ENCODE measurements at places on chromosomes 11 and 22.

GRCh38 chr11:44773351-44773965 is 46.7 kb downstream of the TSPAN18 start:
- DNase-seq, result no peak

- DNase-seq, result no peak
Measured at GRCh38 chr22:42990131-42990838, 24.7 kb downstream of the PACSIN2 start.

GRCh38 chr11:78223320-78223954 is 34.7 kb downstream of the USP35 start:
- no peak for DNase-seq

DNA sequence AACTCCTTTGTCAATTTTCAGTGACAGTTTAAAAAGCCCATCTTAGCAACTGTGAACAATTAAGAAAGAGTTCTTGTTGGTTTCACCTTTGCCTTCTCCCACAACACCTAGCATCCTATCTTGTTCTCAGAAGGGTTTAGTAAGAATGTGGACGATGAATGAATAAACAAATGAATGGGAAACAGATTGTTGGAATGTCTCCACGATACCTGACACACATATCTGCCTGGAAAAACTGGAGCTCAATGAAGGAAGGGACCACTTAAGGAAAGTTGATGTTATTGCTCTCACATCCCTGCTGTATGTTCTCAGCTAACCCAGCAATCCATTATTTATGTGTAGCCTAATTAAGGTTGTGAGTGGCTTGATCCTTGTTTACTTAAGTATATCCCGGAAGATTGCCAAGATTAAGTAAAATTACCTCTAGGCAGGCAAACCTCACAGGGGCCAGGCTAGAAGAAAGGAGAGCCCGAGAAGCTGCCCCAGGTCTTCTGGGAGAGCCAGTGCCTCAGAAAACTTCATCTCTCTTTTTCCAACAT is 286.4 kb downstream of the NXPE2 start:
- no peak for DNase-seq

DNA sequence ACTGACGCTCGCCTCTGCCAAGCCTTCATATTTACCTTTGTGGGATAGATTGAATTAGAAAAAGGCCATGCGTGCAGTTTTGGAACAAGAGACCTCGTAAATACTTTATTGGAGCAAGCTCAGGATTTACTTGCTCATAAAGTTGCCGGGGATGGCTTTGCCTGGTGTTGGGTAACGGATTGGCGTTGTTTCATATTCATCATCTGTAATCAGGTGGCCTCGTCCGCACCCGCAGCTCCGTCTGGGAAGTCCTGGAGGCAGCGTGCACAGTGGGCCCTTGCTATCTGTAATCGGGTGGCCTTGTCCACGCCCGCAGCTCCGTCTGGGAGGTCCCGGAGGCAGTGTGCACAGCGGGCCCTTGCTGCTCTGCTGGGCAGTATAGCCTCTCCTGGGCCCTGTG is 1209.3 kb downstream of the BRD1 start:
- no peak for DNase-seq

DNA sequence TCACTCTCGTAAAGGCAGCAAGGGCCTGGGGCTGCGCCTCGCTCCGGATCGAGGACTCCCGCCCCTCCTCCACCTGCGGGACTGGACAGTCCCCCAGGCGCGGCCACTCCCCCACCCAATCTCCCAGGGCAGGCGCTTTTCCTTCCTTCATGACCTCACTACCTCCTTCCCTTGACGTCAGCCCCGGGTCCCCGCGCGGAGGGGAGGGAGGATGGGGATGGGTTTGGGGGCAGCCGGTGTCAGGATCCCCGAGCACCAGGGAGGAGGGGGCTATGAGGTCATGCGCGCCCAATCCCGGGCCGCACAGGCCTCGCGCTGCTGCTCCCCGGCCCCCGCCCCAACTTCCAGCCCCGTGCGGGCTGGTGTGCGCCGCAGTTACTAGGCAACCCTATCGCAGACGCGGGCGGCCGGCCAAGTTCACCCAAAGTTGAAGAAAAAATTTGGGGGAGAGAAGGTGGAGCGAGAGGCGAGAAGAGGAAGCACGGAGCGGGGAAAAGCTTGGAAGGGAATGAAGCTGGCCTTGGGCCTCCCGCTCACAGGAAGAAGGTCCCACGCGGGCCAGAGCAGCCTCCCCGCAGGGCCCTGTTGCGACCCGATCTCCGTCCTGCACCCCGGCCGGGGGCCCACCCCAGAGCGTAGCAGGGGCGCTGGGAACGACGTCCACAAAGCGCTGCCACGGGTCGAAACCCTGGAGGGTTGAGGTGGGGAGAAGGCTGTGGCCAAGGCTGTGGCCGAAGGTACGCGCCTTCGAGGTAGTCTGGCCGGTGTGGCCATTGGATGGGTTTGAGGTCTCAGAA is 8.3 kb downstream of the WT1 start:
- no peak for DNase-seq

DNA sequence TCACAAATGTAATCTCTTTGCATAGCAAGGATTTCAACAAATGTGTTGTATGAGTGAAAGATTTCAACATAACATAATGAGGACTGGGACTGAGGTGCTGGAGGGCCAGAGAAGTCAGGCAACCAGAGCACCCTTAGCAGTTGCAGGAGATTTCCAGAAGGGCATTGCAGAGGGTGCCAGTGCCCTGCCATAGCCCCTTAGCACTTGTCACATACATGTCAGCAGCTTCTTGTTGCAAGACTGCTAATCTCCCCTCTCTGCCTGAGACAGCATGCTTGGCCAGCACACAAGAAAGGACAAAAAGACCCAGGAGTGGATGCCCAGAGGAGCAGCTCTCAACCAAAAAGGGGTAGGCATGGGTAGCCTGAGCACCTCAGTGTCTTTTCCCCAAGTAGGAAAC is 43.2 kb downstream of the BBOX1 start:
- no peak for DNase-seq

- no peak for DNase-seq
Measured at GRCh38 chr11:72069200-72069599, 11.1 kb downstream of the NUMA1 start.

DNA sequence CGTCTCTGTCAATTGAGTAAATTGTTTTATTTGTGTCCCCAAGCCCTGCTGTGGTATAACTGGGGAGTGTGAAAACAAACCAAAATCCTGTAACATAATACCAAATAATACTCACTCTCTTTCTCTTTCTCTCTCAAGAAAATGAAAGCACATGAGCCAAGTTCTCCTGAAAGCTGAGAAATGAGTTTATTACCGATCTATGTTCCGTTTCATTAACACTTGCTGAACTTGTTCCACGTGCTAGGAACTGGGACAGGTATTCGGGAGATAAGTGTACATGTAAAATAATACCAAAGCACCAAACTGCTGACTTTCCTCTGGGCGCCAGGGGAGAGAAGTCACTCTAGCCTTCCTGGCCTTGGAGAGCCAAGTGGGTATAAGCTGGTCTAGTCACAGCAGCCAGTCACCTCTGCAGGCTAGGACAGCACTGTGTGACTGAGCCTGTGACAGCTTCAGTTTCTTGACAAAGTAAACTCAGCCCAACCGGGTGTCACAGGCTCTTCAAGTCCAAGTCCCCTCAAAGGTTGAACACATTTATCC is 23.1 kb downstream of the CD6 start:
- no peak for DNase-seq

DNA sequence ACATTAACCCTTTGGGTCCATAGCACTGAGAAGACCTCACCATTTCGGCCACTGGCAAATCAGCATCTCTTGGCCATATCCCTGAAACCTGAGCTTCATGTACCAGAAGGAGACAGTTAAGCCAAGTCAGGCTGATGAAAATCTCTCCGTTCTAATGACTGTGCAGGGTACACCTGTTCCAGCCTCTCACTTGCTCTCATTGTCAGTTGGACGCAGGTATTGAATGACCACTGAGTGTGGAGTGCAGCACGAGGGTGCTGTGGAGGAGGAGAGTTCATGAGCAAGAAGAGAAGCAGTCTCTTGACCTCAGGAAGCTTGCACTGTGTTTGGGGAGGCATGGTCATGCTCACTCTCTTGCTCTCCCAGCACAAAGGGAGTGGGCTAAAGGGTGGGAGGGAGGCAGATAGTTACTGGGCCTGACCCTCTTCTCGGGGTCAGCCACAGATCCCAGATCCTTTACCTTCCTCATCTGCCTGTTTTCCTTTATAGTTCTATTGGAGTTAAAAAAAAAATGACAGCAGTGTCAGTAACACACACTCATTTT is 65.2 kb downstream of the ZBTB16 start:
- DNase-seq, result no peak

DNA sequence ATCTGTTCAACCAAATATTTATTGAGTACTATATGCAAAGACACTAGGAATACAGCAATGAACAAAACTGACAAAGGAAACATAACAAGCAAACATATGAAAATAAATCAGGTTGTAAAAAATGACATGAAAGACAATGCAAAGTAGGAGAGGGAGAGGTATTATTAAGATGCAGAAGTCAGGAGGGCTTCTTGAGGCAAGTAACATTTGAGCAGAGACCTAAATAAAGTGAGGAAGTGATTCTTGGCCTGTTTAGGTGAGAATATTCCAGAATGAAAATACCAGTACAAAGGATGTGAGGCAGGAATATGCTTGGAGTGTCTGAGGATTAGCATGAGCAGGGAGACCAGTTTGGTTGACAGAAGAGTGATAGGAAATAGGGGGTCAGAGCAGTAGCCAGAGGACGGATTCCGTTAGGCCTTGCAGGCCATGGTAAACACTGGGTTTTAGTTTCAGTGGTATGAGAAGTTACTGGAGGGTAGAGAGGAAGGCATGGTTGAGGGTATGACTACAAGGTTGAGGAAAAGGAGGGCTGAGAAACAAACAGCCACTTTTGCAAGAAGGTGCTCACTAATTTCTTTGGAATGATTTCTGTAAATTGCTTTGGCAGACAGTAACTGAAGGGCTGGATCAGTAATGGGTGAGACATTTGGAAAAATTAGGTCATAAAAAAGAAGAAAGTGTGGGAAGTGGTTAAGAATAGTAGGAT is 191.9 kb downstream of the SWAP70 start:
- DNase-seq, result no peak

DNA sequence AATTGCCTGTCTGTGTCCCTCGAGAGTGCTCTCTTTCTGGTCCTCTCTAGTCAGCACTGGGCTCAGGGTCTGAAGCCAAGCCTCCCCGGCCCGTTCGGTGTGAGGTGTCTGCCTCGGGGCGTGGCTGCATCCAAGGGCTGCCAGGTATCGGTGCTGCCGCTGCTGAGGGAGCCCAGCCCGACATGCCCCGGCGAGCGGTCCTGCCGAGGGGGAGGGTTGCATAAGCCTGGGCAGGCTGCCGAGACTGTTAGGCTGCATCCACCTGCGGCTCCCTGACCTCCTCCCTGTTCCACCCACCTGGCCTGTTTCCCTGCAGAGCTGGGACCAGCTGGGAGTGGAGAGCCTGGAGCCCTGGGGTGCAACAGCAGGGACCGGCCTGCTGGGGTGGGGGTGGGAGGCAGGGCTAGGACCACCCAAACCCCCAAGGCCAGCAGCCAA is 6.3 kb downstream of the OVOL1 start:
- DNase-seq, result no peak

GRCh38 chr11:327581-327923 is 6.9 kb upstream of the IFITM3 start:
- no peak for DNase-seq

GRCh38 chr22:48882636-48883200 is 945.0 kb downstream of the BRD1 start:
- no peak for DNase-seq

GRCh38 chr11:12091956-12092558 is 18.3 kb upstream of the MICAL2 start:
- no peak for DNase-seq

- no peak for DNase-seq
Measured at GRCh38 chr11:1908618-1909017, 10.9 kb upstream of the TNNT3 start.

DNA sequence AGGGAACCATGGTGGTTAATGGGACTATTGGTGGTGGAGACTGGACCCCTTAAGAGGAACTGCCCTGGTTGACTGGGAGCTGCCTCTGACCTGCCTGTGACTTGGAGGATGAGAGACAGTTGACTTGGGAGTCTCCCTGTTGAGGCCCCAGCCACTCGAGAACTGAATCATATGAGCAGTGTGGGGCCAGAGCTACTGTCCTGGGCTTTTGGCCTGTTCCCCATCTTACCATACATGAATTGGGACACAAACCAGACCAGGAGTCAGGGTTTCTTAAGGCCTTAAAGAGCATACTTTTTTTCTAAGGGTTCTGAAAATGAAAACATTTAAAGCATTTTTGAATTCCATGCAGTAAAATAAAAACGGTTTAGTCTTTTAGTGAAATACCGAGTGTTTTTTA is 92.8 kb downstream of the TEAD1 start:
- no peak for DNase-seq

DNA sequence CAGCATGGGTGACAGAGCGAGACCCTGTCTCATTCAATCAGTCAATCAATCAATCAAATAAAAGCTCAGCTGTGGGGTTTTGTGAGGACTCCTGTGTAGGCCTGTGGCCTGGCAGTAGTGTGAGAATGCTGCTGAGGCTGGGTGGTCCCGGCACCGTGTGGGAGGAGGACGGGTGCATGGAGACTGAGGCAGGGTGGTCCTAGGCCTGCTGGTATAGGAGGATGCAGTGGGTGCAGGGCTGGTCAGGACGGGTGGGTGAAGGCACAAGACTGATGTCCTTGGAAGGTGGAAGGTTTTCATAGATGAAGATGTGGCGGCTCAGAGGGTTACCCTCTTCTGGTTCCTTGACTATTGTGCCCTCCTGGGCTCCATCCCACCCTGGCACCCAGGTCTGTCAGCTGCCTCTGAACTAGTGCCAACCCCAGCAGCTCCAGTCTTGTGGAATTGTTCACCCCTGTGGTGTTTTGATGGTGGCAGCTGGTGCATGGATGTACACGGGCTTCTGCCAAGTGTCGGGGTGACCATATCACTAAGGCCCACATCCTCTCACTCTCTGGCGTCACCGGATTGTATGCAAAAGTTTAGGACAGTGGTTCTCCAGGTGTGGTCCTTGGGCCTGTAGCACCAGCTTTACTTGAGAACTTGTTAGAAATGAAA is 23.7 kb downstream of the TANGO2 start:
- DNase-seq, result no peak

DNA sequence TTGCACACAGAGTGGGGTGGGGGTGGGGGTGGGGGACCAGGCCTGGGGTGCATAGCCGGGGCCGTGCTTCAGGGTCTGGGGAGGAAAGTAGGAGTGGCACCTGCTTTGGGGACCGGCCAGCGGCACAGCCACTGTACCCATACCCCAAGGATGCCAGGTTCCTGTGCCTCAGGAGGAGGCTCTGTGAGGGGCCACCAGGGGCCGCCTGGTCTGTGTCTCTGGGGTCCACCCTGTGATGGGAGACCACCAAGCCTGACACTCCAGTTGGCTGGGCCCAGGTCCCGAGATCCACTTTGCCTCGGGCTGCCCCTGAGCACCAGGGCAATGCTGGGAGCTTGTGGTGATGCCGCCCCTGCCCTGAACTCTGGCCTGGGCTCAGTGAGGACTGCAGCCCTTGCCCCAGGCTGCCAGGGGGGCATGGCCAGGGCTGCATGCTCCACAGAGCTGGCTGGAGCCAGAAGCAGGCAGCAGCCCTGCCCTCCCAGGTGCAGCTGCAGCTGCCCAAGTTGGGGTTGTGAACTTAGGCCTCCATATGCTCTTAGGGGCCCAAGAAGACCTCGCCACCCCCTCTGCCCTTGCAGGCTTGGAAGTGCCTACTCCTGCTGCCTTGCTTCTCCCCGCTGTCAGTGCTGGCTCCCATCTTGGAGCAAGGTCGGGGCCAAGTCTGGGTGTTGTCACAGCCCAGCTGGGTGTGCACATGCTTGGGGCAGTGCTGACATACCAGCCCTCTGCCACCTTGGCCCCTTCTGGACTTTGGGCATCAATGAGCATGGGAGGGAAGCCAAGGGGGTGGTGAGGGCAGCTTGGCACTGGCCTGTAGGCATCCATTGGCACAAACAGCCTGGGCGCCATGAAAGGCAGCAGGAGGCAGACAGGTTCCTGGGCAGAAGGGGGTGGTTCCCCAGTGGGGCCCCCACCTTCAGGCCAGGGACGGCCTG is 123.3 kb upstream of the THY1 start:
- no peak for DNase-seq

- DNase-seq, result no peak
Measured at GRCh38 chr11:2314525-2315394, 12.9 kb downstream of the TSPAN32 start.
